Psoas muscle (tissue), 8 donors: ENCODE measurements at places on chromosomes 6 and 20. TPM values are rescaled to one million over a fixed set of nuclear protein-coding genes. Genes with fewer than 3 reads are reported as not detected.

DNA sequence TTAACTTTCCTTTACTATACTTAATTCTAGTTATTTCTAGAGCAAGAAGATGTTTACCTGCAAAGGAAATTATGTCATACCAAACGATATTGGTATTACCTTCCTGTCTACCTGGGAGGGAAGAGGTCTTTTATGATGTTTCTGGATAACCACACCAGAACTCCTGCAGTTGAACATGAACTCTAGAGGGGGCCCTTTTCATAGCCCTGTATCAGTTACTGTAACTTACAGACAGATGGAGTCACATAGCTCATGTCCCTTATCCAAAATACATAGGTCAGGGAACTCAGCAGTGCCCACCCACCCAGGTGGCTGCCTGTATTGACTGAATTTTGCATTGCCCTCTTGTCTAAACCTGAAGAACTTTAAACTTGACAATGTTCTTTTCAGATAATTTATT is 35.1 kb upstream of the MYL9 start:
- DNase-seq: no peak

GRCh38 chr6:106538145-106538544 is 91.2 kb downstream of the RTN4IP1 start:
- no peak for DNase-seq

DNA sequence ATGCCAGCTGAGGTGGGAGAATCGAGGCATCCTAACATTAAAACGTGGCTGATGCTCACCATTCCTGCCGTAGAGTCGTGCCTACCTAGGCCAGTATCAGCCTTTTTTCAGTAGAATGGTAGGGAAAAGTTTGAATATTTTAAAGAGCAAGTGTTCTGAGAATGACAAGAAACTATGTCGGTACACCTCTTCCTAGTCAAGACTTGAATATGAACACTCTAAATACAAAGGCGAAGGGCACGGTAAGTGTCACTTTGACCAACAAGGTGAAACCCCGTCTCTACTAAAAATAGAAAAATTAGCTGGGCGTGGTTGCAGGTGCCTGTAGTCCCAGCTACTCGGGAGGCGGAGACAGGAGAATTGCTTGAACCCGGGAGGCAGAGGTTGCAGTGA is 1.0 kb downstream of the GINM1 start:
- DNase-seq: no peak

ADISSP gene
- 15.4 TPM for polyA plus RNA-seq

DEFB132 gene
- not detected for polyA plus RNA-seq

GRCh38 chr6:39177130-39177529 is 52.1 kb downstream of the KCNK5 start:
- no peak for DNase-seq

DNA sequence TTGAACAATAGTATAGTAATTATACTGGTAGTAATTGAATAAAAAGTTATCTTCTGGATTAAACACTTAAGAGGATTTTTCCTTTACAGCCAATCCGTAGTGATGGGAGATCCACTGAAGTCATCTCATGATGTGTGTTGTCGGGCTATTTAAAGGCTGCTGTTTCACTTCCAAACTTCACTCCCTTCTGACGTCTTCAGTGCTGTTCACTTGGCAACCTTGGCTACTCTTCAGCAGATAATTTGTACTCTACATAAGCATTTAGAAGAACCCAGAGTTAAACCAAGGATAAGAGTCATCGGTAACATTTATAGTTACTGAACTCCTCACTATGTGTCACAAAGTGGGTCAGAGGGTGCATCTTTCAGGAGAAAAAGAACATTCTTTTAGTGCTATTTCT is 179.1 kb upstream of the EYA4 start:
- DNase-seq: no peak

THBS2 gene
- polyA plus RNA-seq: 0.62 TPM

GRCh38 chr6:38634518-38634917 is 5.2 kb downstream of the BTBD9 start:
- no peak for DNase-seq

- no peak for DNase-seq
Observed at GRCh38 chr20:3255728-3256127, 16.7 kb upstream of the SLC4A11 start.

GRCh38 chr20:46011631-46012482 is 3.1 kb downstream of the MMP9 start:
- DNase-seq: peak; percentile 82

GRCh38 chr6:33988121-33989015 is 157.5 kb downstream of the GRM4 start:
- DNase-seq: no peak

TGM3 gene
- not detected for polyA plus RNA-seq

DNA sequence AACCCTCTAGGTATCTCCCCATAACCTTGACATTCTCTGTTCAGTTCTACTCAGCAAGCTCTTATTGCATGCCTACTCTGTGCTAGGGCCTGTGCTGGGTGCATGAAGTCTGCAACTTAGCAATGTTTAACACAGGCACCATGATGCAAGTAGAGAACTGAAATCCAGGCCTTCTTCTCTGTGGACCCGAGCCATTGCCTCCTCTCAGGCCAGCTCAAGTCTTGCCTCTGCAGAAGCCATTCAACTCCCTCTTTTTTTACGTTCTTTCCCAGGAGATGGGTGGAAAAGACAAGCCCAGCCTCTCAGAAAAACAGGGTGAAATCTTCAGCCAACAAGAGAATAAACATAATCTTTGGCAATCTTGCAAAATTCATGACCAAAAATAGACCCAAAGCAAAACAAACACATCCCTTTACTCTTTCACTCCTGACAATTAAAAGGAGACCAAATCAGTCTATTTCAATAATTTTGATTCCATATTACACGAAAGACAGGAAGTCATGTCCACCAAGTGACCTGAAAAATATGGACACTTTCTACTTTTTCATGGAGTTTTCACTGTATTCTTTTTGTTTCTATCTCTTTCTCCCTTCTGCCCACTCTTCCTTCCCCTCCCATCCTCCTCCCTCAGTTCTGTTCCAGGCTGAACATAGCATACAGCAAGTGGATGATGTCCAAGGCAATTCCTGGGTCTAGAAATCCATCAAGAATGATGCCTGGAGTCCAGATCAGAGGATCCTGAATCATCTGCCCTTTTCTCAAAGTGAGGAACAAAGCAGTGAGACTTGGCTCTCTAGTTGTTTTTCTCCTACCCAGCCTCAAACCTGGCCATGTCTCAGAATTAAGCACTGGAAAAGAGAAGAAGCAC is 45.4 kb upstream of the MOCS1 start:
- no peak for DNase-seq

CCND3 gene
- 29.1 TPM for polyA plus RNA-seq

DNA sequence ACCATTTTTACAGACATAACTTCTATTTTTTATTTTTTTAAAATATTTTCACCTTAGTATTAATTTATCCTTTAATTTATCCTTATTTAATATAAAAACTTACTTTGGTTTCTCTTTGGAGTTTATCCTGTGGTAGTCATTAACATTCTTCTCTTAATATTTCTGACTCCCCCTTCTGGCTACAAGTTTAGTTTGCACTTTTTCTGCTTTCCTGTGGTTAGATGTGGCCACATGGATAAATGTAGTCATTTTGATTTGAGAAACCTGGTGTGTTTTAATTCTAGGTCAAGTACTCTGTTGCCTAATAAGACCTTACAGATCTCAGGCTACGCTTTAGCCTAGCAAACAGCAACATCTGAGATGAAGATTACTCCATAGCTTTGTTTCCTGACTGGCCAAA is 1187.5 kb downstream of the HACE1 start:
- DNase-seq: no peak

GRCh38 chr6:50713226-50713625 is at the start of gene TFAP2D:
Gene TFAP2D, plus strand, starts transcription at chr6:50713526. Its CDS starts 530 bp downstream, at chr6:50714056.
- no peak for DNase-seq

DNA sequence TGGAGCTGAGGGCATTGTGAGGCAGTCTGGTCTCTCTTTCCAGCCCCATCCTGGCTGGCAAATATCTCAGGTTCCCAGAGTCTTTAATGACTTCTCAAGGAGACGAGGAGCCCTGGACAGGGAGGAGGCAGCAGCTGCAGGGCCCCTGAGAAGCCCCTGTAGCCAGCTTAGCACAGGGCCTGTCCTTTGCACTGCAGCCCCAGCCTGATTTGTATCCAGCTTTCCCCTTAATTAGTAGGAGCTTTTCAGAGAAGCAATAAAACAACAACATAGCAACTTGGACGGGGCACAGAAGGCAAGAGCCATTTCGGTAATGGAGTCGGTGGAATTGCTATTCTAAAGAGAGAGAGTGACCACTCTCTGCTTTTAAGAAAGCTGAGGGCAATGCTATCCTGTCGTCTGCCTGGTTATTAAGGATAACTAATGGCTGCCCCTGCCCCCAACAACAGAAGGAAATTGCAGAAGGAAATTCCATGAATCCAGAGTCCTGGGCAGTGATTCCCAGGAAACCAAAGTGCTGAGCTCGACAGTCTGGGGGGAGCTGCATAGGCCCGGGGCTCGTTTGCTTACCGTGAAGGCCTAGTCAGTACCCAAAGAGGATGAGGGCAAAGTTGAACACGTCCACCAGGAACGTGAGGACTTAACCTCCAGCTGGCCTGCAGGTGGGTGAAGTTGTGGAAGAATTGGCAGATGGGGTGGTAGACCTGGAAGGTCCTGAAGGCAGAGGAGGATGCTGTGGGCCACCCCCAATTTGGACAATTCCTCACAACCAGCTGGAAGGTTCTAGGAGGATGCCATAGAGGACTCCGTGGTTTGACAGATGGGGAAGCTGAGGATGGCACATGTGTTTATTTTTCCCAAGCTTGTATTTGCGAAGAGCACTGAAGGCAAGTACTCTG is 50.3 kb downstream of the NPEPL1 start:
- no peak for DNase-seq

DNA sequence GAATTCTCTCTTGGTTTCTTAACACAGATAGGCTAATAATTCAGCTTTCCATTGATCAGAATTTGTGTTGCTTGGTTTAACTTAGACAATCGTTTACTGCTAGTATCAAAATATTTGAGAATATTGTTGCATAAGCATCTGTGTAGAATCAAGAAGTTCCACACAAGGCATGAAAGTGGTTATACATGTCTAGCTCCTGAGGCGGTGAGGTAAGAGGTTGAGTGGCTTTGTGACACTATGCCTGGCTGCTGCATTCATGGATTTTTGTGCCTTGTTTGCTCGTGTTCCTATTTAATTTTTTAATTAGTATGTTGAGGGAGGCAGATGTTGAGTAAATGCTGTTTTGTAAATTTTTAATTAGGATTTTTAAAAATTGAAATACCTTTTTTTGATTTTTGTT is 10.2 kb downstream of the PKIB start:
- DNase-seq: no peak

LBP gene
- polyA plus RNA-seq: 1.1 TPM

DNA sequence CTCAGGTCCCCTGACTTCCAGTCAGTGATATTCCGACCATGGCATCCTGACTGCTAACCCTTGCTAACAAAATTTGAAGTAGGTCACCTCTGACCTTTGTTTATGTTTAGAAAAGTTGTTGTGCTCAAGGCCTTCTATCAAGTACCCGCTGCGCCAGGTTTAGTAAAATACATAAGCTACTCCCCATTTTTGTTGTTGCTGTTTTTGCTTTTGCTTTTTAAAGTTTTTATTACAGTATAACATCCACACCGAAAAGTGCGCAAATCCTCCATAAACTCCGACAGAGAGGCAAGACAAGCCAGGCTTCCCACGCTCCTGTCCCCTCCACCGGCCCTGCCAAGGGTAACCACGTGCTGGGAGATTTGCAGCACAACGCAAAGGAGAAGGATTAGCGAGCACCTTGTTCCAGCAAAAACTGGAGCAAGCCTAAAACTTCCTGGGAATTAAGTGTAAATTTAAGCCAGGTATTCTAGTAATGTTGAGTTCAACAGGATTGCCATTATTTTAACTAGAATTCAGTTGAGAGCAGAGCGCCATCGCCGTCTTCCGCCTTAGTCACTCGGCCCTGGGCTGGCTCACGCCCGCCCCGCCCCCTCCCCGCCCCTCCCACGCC is 17.8 kb upstream of the HMGN4 start:
- no peak for DNase-seq

DNA sequence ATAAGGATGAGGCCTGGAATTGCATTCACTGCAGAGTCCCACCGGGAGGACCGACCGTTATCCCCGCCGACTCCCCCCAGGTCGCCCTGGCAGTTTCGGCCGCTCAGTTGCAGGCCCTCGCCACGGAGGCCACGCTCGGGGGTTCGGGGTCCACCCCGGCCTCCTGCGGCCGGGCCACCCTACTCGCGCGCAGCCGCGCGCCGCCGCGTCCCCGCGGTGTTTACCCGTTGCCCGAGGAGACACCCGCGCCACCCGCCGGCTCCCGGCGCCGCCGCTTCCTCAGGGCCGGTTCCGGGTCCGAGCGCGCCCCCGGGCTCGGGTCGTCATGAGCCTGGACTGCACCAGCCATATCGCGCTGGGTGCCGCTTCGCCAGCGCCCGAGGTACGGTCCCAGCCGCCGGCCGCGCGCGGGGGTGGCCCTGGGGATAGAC is at the start of gene CCDC170:
Gene CCDC170 (plus strand): TSS at position 214 of the 431 bp plus-strand sequence. CDS start 112 bp downstream, at position 326.
- peak; percentile 44 for DNase-seq

CALHM5 gene
- polyA plus RNA-seq: 0.82 TPM

DNA sequence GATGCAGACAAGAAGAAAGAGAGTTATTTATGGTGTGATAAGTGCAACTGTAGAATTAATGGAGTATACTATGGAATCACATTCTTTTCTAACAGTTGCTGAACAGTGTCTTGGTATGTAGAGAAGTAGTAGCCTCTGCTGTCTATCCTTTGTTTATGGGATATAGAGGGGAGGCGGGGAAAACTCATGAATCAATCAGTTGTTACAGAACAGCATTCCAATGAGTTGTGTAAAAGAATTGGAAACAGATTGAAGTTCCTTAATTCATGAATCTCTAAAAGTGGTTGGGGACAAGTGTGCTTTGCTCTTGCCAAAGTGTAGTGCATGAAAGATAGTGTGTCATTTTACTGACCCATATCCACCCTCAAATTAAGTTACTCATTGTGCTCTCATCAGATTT is 77.7 kb downstream of the FLRT3 start:
- DNase-seq: no peak

GRCh38 chr6:109021870-109022269 is 72.8 kb downstream of the SESN1 start:
- no peak for DNase-seq

DNA sequence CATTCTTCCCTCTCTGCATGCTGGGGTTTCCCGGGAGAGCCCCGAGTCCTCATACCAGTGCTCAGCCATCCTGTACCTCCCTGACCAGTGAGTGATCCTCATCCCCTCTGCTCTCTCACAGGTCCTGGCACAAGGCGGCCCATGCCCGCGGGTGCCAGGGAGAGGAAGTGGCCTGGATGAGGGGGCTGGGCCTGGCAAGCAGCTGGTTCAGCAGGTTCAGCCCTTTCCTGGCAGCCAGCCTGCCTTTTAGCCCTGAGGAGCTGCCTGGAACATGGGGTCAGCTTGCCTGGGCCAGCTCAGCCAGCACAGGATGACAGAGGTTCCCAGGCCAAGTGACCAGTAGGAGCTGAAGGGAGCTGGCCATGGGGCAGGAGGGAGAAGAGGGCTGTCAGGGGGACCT is 10.9 kb downstream of the MOCS1 start:
- peak; percentile 93 for DNase-seq

- no peak for DNase-seq
Observed at GRCh38 chr20:20089018-20089417, 36.7 kb downstream of the CFAP61 start.
